ENCODE measurements at places on chromosomes 7 and 10.

DNA sequence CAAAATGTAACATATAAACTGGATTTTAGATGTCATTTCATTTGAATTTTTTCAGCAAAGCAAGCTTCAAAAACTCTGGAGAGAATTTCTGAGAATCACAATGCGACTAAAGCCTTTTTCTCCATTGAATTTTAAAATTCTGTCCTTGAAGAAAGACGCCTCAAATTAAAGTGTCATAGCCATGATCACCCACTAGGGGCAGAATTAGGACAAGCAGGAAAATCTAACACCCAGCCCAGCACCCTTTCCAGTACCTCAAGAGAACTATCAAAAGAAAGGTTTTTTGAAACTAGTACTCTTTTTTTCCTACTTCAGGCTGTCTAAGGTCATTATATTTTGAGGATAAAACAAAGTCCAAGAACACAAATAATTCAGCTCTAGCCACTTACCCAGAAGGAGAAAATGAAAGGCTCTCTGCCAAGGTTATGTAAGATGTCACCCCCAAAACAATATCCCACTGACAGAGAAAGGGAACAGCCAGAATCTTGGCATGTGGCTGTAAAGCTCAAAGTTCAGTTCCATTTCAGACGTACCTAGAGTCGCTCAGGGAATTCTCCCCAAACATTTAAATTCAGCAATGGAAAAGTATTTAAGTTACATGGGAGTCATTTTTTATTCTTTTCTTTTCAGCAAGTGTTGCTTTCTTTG, 299.4 kb downstream of the SNX13 start:
- DNase-seq = peak; percentile 2

DNA sequence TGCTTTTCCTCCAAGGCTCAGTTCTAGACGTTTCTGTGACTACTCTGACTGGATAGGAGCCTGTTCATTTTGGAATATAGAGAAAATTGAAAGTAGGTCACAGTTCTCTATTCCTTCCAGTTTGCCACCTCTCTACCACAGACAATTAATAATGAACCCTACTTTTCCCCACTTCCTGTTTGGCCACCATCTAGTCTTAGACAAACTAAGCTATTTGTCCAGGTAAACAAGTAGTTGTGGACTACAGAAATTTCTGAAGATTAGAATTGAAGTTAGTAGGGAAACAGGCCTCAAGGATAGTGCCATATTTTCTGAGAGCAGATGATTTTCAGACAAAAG, 87.0 kb downstream of the AUTS2 start:
- no peak for DNase-seq

DNA sequence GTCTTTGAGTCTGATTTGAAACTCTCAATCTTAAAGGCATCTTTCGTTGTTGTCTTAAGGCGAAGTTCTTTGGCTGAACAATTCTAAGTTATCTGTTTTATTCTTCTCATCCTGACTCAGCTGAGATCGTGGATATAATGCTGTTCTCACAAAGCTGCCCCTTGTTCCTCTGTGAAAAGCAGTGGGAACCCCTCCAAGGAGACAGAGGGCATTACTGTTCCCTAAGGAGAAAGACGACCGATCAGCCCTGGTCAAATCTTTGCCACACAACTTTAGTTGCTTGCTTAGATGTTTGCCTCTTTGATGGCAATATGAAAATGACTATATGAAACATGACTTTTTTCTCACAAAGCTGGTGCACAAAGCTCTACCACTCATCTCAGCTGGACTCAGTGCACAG, 1016.7 kb downstream of the REEP3 start:
- DNase-seq = no peak

- DNase-seq = no peak
Measured at GRCh38 chr7:18521945-18522566, 26.5 kb downstream of the HDAC9 start.

DNA sequence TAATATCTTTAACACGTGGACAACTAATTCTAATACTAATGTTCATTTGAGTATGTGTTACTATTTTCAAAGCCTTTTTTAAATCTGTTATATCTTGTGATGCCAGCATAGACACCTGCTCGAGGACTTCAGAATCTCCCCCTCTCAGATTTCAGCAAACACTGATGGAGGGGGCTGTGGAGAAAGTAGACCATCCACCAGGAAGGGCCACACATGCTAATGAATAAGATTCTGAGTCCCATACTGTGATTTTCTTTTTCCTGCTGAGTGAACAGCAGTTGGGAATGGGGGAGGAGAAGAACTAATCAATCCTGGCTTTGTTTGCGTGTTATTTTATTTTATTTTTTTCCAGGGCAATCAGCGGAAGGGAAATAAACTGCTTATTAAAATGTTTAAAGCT, 157.9 kb upstream of the CSTF2T start:
- DNase-seq = no peak

- DNase-seq = no peak
Measured at GRCh38 chr10:124117833-124118232, 24.4 kb upstream of the CHST15 start.

DNA sequence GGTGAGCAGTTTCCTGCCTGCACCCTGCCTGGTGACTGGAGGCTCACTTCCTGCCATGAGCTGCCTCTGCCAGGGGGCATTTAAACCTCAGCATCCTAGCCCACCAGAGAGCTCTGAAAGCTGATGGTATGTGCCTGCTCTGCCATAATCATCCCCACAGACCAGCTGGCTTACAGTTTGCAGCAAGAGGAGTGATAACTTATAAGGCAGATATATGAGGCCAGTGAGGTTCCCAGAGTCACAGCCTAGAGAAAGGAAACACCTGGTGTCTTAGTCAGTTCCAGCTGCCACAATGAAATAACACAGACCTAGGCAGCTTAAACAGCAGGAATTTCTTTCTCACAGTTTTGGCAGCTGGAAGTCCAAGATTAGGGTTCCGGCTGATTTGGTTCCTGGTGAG, 232.0 kb downstream of the PAXIP1 start:
- no peak for DNase-seq

- no peak for DNase-seq
Measured at GRCh38 chr7:17166824-17167379, 131.6 kb upstream of the AHR start.

DNA sequence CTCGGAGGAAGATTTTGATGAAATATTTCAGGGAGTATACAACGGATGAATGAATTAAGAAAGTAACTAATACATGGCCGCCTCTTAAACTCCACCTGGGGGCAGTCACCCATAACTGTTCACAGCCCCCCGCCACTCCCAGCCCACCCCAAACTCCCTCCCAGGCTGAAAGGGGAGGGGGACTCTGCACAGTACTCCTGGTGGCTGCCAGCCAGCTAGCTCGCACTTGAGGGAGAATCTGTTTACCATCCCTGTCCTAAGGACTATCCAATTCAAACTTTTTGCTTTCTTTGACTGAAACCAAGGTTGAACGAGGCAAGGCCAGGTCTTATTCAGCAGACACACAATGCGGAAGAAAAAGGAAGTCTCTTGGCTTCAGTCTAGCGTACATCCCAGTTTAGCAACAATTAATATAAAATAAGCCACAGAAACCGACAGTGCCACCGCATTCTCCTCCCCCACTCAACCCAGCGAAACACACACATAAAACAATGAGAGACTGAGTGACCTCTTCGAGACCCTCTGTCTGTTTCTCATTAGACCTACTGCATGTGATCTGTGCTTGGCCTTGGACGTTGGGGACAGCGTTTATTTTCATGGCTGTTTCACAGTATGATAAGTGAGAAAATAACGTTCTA, 219.5 kb downstream of the GLI3 start:
- peak; percentile 2 for DNase-seq

GRCh38 chr7:84913731-84914130, 273.1 kb downstream of the SEMA3D start:
- no peak for DNase-seq

DNA sequence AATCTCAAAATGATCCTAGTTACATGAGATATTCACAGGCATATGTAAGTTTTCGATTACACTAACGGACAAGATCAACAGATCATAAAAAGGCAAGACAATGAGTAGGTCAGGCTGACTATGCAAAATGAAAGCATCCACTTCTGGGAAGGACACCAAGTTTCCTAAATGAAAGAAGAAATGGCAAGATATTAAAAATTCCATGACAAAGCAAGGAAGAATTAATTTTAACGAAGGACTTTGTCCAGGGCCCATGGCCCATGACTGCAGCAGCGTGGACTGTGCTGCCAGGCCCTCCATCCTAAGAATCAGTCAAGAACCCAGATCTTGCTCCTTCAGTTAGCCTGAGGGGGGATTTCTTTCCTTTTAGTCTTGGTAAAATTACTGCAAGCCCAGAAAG, 182.4 kb upstream of the FRMD4A start:
- DNase-seq = no peak

DNA sequence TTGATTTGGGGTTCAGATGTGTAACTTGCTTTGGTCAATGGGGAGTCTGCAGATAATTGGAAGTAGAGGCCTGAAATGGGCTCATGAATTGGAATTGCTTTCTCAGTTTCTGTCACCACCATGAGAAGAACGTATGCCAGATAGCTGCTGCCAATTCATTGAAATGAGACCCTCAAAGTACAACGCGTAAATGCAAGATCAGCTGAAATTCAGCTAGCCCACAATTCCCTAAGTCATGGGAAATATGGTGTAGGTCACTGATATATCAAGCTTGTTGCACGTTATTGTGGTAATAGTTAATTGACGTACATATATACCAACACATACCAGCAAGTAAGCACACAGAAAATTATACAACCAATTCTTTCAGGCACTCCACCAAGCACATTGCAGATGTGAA, 520.0 kb downstream of the NRG3 start:
- no peak for DNase-seq

GRCh38 chr7:106124186-106124585, 12.1 kb upstream of the SYPL1 start:
- no peak for DNase-seq

GRCh38 chr10:100114976-100115770, 33.5 kb upstream of the CPN1 start:
- no peak for DNase-seq

DNA sequence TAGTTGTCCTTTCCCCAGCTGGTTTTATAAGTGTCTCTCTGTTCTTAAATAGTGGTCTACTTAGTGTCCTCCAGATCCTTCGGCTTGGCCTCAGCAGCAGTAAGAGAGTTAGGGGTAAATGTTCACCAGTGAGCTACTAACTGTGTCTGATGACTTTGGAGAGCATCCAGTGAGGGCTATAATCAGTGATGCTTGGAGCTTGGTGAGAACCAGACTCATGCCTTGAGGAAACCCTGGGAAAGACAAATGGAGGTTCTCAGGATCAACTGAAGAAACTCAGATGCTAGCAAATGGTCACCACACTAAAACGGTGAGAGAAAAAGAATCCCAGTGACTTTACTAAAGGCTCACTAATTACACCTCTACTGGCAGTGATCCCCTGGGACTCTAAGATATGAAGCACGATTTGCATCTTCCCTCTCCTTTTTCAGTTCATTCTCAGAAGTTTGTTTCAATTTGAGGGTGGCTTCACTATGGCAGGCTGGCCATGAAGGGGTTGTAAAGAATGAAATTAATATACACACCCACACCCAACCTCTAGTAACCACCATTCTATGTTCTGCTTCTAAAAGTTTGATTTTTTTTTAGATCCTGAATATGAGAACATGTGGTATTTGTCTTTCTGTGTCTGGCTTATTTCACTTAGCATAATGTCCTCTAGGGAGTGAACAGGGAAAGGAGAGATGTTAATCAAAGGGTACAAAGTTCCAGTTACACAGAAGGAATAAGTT, 177.9 kb downstream of the PDE1C start:
- DNase-seq = no peak

DNA sequence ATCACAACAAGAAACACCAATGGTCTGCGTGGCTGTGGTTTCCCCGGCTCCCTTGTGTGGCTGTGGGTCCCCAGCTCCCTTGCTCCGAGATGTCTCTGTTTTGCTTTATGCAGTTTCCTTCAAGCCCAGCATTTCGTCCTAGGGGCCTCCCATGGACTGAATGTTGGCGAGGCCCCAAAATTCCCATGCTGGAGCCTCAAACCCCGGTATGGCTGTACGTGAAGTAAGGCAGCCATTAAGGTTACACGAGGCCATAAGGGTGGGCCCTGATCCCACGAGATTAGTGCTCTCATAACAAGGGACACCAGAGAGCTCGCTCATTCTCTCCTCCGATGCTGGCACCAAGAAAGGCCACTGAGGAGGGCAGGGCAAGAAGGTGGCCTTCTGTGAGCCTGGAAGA, 44.6 kb downstream of the INSIG1 start:
- DNase-seq = no peak

- no peak for DNase-seq
Measured at GRCh38 chr7:2647594-2648172, 15.9 kb downstream of the TTYH3 start.

DNA sequence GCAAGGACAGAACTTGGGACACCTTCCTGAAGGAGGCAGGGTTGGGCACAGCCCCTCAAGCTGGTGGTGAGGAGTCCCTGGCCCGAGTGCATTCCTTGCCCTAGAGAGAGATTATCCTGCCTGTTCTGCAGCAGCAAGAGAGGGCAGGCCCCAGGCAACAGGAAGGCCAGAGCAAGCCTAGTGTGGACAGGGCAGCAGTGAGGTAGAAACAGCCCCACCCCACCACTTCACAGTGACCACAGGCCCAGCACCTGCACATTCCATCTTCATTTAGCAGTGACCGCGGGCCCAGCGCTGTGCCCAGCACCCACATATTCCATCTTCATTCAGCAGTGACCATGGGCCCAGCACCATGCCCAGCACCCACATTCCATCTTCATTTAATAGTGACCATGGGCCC, 16.4 kb upstream of the TMEM72 start:
- DNase-seq = no peak

- DNase-seq = no peak
Measured at GRCh38 chr10:16690417-16690816, 126.8 kb downstream of the RSU1 start.

DNA sequence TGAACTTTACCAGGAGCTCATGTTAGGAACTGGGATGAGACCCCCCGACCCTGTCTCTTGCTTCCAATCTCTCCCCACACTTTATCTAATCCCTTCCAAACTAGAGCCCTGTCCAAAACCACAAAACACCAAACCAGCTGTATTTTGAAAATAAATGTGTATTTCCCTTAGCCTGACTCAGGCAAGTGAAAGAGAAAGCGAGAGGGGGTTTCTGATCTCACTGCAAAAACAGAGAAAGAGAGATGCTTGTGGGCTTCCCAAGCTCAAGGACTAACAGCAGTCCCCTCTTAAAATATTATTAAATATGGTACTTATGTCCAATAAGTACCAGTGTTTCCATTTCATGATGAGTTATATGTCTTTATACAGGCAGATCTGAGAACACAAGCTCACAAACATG, 122.0 kb downstream of the AGMO start:
- no peak for DNase-seq

DNA sequence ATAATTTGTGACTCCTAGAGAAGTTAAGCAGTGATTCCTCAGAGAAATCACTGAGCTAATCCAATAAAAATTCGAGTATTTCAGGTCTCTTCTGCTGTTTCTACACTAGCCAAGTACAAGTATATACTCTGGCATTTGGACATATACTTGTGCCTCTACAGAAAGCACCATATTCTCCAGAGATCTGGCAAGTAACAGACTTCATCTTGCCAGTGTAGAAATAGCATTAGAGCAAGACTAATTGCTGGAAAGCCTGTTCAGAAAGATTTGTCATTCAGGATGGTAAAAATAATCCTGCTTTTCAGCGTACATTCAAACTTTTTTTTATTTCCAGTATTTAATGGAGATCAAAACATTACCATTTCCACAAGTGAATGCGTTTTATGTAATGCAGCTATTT, 410.8 kb upstream of the ETV1 start:
- DNase-seq = no peak
